ENCODE measurements at places on chromosomes 13 and 19. TPM values are rescaled to one million over a fixed set of nuclear protein-coding genes. Genes with fewer than 3 reads are reported as not detected.

- H3K4me3 ChIP-seq, result peak overlapping the region; percentile 70
- peak overlapping the region; percentile 78 for H3K27ac ChIP-seq
- H3K27me3 ChIP-seq, result no peaks in the 10 kb centered on the region
- H3K36me3 ChIP-seq, result no peaks in the 10 kb centered on the region
These were observed 1.3 kb downstream of the NFIX start for GRCh38 chr19:12996406-12997094.

DNA sequence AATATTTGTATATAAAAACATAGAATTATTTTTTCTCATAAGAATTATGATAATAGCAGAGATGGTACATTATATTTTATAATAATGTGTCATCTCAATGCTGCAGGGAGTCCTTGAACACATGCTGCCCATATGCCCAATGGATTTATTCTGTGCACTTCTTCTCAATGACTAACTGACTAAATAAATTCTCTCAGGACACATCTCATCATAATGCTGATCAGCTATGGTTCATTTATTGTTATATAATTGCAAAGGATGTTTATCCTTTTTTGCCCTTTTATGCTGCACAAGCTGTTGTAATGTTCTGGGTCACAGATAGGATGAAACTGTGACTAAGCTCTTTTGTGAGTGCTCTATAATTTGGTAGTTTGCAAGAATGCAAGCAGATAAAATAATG, 1273.3 kb upstream of the ATXN8OS start:
- H3K4me1 ChIP-seq, result no peaks in the 10 kb centered on the region
- no peak for DNase-seq
- H3K4me3 ChIP-seq, result no peak overlapping the region
- no peaks in the 10 kb centered on the region for H3K36me3 ChIP-seq
- H3K27ac ChIP-seq, result no peak overlapping the region
- no peaks in the 10 kb centered on the region for H3K27me3 ChIP-seq

DNA sequence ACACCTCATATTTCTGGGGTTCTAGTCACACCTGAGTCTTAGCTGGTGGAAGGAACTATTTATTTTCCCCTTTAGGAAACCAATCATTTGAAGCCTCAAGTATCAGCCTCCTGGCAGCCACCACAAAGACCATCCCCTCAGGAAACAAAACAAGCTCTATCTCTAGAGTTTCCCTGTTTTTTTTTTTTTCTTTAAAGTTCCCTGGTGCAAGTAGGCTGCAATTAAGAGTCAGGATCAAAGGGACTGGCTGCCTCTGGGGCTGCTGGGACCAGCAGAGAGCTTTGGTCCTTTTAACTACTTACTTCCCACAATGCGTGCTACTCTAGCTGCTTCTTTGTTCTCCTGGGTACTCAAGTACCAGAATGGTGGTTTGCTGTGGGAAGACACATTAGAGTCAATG, 11.4 kb downstream of the MBNL2 start:
- peaks cover 61% of the 10 kb centered on the region for H3K4me1 ChIP-seq
- peaks cover 9% of the 10 kb centered on the region for H3K36me3 ChIP-seq
- DNase-seq, result no peak
- H3K27ac ChIP-seq, result no peak overlapping the region
- H3K27me3 ChIP-seq, result no peaks in the 10 kb centered on the region
- no peak overlapping the region for H3K4me3 ChIP-seq

DNA sequence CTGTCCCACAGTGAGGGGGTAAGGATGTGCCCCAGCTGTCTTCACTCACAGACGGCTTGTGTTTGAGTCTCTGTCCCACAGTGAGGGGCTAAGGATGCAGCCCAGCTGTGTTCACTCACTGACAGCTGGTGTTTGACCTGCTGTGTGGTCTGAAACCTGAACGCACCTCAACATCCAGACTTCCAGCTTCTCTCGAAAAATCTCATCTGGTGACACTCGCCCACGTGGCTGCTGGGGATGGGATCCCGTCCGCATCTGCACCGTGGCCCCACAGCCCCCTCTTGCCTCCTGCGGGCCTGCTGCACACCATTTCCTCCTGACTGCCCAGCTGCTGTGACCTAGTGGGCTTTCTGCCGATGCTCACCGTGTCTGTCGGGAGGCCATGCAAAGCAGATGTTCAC, 27.3 kb downstream of the CHAF1A start:
- DNase-seq, result no peak
- H3K36me3 ChIP-seq, result no peaks in the 10 kb centered on the region
- no peak overlapping the region for H3K4me3 ChIP-seq
- H3K27me3 ChIP-seq, result no peaks in the 10 kb centered on the region

DNA sequence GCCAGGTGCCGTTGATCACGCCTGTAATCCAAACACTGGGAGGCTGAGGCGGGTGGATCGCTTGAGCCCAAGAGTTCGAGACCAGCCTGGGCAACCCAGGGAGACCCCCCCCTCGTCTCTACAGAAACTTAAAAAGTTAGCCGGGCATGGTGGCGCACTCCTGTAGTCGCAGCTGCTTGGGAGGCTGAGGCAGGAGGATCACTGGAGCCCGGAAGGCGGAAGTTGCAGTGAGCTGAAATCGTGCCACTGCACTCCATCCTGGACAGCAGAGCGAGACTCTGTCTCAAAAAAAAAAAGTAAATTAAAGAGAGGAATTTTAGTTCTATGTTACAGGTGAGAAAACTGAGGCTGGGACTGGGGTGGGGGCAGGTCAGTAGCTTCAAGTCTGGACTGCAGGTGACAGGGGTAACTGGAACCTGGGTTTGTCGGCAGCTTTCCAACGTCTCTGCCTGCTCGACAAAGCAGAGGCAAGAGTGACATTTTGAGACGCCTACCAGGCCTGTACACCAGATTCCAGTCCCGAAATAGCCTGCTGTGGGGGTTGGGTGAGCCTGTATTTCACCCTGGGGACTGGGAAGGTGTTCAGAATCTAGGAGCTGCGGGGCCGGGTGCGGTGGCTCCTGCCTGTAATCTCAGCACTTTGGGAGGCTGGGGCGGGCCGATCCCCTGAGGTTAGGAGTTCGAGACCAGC, 1.2 kb downstream of the SELENOW start:
- H3K27ac ChIP-seq, result peak overlapping the region; percentile 83
- peaks cover 11% of the 10 kb centered on the region for H3K4me1 ChIP-seq
- H3K4me3 ChIP-seq, result peak overlapping the region; percentile 87
- H3K36me3 ChIP-seq, result no peaks in the 10 kb centered on the region

DNA sequence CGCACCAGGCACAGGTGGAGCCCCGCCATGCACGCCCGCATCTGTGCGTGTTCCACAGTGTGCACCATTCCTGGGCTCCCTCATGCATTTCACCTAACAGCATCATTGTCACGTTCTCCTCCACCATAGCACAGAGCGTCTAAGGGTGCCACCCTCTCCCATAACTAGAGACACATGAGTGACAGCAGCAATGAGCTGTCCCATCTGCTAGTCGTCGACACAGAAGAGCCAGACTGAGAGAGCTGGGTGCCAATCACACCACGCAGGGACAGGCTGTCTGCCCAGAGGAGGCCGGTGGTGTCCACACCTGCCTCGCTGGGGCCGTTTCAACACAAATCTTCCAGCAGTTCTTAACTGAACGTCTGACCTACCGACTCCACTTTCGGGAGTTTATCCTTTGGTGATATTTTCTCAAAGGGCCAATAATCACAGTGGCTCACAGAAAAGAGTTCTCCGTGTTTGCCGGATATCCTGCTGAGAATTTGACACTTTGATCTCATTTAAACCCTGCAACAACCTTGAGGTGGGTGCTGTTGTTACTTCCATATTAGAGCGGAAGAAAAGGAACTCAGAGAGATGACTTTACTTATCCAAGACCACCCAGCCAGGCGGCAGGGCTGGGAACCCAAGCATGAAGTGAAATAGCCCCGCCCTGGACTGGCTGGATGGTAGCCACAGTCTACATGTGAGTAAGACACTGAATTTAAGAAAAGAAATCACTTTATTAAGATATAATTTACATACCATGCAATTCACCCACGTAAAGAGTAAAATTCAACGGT, 16.2 kb downstream of the CLEC11A start:
- H3K27me3 ChIP-seq, result peaks cover 7% of the 10 kb centered on the region
- H3K4me1 ChIP-seq, result no peaks in the 10 kb centered on the region
- H3K27ac ChIP-seq, result no peak overlapping the region
- no peak overlapping the region for H3K4me3 ChIP-seq
- H3K36me3 ChIP-seq, result no peaks in the 10 kb centered on the region

- DNase-seq, result no peak
- H3K4me1 ChIP-seq, result peaks cover 9% of the 10 kb centered on the region
- no peaks in the 10 kb centered on the region for H3K27me3 ChIP-seq
- H3K4me3 ChIP-seq, result peak overlapping the region; percentile 65
- H3K36me3 ChIP-seq, result peaks cover 23% of the 10 kb centered on the region
- H3K27ac ChIP-seq, result peak overlapping the region; percentile 80
These were observed 27.9 kb upstream of the NDUFS7 start for GRCh38 chr19:1355568-1356507.

- no peaks in the 10 kb centered on the region for H3K27me3 ChIP-seq
- no peaks in the 10 kb centered on the region for H3K36me3 ChIP-seq
- H3K4me1 ChIP-seq, result no peaks in the 10 kb centered on the region
- no peak overlapping the region for H3K4me3 ChIP-seq
These were observed 170.1 kb downstream of the OXGR1 start for GRCh38 chr13:96824140-96824539.

DENND1C gene
- total RNA-seq, result 1.4 TPM

RGL3 gene
- total RNA-seq, result 19.8 TPM

- H3K27ac ChIP-seq, result no peak overlapping the region
- H3K4me1 ChIP-seq, result no peaks in the 10 kb centered on the region
- DNase-seq, result no peak
These were observed 101.5 kb upstream of the FNDC3A start for GRCh38 chr13:48874165-48874564.

- peak overlapping the region; percentile 72 for H3K27ac ChIP-seq
- H3K36me3 ChIP-seq, result peaks cover 3% of the 10 kb centered on the region
- H3K4me3 ChIP-seq, result no peak overlapping the region
- H3K27me3 ChIP-seq, result no peaks in the 10 kb centered on the region
- peaks cover 12% of the 10 kb centered on the region for H3K4me1 ChIP-seq
- DNase-seq, result no peak
These were observed 9.2 kb downstream of the RANBP3 start for GRCh38 chr19:5968431-5969373.

DNA sequence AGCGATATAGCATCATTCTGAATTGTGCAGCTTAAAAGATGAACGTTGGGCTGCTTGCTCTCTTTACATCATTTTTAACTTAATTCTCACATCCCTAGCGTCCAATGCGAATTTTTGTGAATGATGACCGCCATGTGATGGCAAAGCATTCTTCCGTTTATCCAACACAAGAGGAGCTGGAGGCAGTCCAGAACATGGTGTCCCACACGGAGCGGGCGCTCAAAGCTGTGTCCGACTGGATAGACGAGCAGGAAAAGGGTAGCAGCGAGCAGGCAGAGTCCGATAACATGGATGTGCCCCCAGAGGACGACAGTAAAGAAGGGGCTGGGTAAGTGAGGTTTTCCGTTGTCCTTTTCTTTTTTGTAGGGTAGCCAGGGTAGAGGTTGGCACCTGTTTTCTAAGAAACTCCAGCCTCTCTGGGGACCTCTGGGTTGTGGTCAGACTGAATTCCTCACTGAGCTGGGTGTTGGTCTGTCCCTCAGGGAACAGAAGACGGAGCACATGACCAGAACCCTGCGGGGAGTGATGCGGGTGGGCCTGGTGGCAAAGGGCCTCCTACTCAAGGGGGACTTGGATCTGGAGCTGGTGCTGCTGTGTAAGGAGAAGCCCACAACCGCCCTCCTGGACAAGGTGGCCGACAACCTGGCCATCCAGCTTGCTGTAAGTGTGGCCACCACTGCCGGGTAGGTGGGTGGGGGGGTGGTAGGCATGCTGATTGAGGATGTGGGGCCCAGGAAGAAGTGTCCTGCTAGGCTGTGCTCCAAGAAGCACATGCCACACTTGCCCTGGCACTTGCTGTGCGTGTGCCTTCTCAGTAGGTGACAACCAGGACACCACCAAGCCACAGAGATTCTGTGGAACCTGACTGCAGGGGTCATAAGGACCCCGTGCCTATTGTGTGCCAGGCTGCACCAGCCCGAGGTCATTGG, 17.0 kb downstream of the ILF3 start:
- no peak overlapping the region for H3K4me3 ChIP-seq
- H3K4me1 ChIP-seq, result peaks cover 8% of the 10 kb centered on the region
- no peak for DNase-seq
- H3K27ac ChIP-seq, result no peak overlapping the region

Data from liver (tissue), 10 donors.